ENCODE measurements at places on chromosomes 7 and 10.

DNA sequence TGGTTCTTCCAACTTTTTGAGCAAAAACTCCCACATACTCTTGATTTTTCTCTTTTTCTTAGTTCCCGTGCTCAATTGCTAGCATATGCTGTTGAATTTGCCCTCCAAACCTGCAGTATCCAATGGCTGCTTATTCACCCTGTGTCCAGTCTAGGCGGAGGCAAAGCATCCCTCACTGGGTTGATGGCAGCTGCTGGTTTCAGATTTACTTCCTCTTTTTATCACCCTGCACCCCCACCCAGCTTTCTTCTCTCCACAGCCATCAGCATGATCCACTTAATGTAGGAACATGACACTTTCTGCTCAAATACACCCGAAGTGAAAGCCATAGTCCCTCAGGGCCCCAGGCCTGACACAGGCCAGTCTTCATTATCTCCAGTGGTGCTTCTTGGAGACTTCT lies 87.6 kb upstream of the ADARB2 start:
- DNase-seq = peak; percentile 15

GRCh38 chr7:156240532-156240931 lies 400.0 kb upstream of the RNF32 start:
- no peak for DNase-seq

DNA sequence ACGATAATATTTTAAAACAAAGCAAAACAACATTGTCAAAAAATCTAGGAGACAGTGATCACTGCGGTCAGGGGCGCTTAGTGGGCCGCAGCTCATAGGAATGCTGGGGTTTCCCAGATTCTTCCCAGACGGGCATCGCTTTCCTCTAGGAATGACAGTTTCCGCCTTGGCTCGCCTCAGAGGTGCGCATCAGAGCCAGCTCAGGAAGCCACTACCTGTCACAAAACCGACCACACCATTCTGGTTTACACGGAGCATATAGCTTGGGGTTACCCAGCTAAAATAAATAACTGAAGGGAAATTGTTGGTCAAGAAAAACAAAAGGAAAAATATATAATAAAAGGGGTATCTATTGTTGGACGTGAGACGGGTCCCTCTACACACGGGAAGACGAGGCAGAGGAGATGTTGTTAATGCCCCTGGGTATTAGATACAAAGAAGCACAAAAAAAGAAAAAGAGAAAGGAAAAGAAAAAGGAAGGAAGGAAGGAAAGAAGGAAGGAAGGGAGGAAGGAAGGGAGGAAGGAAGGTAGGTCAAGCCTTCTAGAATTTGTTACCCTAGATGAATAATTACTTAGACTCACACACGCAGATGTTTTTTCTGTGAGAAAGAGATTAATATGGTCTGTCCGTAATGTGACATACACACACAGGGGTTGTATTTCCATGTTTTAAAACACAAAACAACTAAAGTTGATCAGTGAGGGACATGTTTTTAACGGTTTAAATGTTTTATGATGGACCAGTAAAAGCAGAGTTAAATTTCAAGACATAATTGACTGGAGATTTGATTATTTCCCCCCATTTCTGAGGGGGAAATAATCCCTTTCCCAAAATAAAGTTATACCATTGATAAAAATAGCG lies 292.4 kb upstream of the NFE2L3 start:
- no peak for DNase-seq

GRCh38 chr7:48317360-48317759 lies 146.1 kb downstream of the ABCA13 start:
- no peak for DNase-seq

DNA sequence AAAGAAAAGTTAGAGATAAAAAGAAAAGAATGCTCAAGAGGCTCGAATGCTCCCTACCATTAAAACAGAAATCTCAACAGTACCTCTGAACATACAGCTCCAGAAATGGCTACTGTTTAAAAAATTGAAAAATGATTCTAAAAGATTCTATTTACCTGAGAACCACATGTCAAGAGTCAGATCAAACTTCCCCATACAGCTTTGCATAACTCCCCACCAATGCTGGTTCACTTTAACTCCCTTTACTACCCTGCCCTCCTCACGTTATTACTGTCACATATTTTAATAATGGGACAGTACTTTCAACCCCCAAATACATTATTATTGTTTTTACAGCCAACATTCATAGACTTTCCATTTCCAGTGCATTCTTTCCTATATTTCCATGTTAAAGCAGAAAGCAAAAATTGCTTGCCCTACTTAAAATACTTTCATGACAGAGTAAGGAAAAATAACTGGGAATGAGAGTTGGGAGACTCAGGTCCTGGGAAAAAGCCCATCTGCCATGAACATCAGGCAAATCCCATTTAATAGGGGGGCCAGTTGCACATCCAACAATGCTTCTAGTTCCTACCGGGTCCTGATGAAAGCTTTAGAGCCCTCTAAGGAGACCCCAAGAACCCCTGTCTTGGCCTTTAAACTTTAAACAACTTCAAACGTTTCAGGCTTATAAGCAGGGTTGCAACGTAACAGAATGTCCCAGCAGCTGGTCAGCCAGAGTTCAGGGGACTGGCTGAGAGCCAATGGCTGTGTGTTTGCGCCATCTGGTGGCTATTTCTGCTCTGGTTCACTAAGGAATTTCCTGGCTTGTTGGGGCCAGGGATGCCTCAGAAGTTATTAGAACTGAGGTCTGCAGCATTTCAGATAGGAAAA lies 247.4 kb downstream of the ELMO1 start:
- peak; percentile 69 for DNase-seq

GRCh38 chr10:113030453-113030852 lies 80.4 kb downstream of the TCF7L2 start:
- no peak for DNase-seq

GRCh38 chr10:53052521-53053164 lies 280.1 kb upstream of the MBL2 start:
- no peak for DNase-seq

DNA sequence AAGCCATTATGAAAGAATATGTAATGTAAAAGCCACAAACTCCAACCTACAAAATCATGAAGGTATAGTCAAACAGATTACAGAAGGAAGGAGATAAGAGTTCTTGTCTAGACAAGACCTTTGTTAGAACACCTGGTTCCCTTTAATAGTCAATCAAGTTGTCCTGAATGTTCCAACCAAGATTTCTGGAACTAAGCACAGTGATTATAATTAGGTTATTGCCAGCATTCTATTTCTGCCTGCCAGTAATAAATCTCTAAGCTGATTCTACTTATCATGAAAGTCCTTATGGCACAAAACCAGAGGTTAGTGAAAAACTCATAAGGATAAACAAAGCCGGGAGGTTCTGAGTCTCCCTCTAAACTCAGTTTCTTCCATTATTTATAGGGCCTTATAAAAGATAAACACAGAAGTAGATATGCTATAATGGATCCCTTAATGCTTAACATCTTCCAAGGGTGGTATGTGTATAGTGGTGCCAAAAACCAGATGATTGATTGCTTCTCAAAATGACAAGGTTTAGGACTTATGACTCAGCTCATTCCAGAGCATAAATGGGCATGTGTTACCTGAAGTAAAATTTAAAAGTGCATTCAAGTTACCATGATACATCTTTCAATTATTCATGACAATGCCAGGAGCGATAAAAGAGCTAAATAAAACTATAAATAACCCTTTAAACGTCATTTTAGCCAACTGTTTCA lies 237.2 kb downstream of the CSTF2T start:
- DNase-seq = no peak

GRCh38 chr10:118835682-118836326 lies 81.0 kb upstream of the CACUL1 start:
- no peak for DNase-seq

DNA sequence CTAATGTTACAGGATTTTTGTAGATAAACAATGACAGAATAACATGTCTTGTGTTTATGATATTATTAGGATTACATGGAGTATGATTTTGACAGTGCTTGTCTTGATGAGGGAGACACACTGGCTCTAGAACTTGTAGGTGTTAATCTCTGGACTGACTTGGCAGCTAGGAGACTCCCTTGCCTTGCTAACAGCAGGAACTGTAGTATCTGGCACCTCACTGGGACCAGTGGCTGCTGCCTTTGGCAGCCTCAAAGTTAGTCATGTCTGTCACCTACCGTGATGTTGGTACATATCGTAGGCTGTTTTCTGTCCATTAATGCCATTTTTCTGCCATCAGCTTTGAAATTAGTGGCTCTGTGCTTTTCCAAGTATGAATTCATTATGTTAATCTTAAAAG lies 261.5 kb downstream of the CDK14 start:
- DNase-seq = no peak

Data from MM.1S (cell line).